ENCODE measurements at places on chromosomes 6 and 20. TPM values are rescaled to one million over a fixed set of nuclear protein-coding genes. Genes with fewer than 3 reads are reported as not detected.
A peak's percentile ranks its signal among the peaks of the same experiment; 100 is the strongest.

- peak; percentile 88 for DNase-seq
These were observed 163.2 kb upstream of the ZNF337 start for GRCh38 chr20:25859649-25860530.

CAPN11 gene
- total RNA-seq = 0.27 TPM

EPB41L1 gene
- total RNA-seq = 21.5 TPM

- DNase-seq = peak; percentile 86
These were observed 429 bp downstream of the AMD1 start for GRCh38 chr6:110874880-110875547.

- no peak for DNase-seq
These were observed 42.4 kb downstream of the ISM1 start for GRCh38 chr20:13263451-13263850.

- no peak for DNase-seq
These were observed 235.0 kb downstream of the CDC5L start for GRCh38 chr6:44622555-44622954.

- no peak for DNase-seq
These were observed 672.9 kb upstream of the MARCKS start for GRCh38 chr6:113184291-113184690.

GRCh38 chr20:37913567-37914366, 10.8 kb downstream of the VSTM2L start:
- no peak for DNase-seq

MOXD1 gene
- 3.1 TPM for total RNA-seq

- DNase-seq = peak; percentile 73
These were observed 18.5 kb downstream of the FRMD1 start for GRCh38 chr6:168060521-168060931.

DNA sequence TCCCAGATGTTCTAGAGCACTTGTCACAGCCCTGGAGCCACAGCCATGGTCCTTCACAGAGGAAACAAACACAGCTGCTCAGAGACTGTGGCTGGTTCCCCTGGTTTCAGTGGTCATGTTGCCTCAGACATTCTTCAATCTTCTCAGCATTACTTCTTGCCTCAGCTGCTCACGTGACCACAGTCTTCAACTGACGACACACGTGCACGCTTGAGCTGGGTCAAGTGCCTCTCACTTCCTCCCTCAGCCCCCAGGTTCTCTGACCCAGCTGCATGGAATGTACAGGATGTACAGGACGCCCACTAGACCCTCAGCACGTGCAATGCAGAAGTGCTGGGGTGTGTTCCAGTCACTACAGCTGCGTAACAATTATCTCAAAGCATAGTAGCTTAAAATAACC, 159.8 kb upstream of the GGTLC1 start:
- DNase-seq = no peak

GRCh38 chr6:129730477-129731165, 20.6 kb upstream of the ARHGAP18 start:
- DNase-seq = no peak

DNA sequence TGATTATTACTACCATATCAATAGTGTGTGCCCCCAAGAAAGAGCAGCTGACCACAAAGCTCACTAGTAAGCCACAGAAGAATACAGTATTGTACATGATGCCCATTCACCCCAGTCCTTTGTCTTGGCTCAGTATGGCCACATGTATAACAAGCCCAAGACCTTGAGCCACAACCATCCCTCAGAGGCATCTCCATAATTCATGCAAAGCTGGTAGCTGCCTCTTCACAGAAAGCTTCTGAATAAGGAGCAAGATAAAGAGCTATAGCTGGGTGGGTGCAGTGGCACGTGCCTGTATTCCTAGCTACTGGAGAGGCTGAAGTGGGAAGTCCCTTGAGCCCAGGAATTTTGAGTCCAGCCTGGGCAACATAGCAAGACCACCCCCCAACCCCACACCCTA, 4.8 kb upstream of the BTN1A1 start:
- no peak for DNase-seq

GRCh38 chr6:16773362-16773761, 12.1 kb upstream of the ATXN1 start:
- no peak for DNase-seq

SGK2 gene
- 1.1 TPM for total RNA-seq

GRCh38 chr6:139343052-139343750, 31.2 kb downstream of the CITED2 start:
- DNase-seq = no peak

DNA sequence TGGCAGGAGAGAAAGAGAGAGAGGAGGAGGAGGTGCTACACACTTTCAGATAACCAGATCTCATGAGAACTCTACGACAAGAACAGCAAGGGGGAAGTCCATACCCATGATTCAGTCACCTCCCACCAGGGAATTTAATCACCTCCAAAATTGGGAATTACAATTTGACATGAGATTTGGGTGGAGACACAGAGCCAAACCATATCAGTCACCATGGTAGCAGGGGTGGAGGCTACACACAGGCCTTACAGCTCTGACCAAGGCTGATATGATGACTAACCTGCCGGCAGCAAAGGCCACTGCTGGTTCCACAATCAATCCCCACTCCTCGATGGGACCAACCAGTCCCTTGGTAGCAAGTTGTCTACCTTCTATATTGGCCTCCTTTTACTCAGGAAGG, 13.6 kb upstream of the RBM24 start:
- DNase-seq = no peak

- peak; percentile 91 for DNase-seq
These were observed 8.2 kb upstream of the CEP250 start for GRCh38 chr20:35447082-35447789.

DNA sequence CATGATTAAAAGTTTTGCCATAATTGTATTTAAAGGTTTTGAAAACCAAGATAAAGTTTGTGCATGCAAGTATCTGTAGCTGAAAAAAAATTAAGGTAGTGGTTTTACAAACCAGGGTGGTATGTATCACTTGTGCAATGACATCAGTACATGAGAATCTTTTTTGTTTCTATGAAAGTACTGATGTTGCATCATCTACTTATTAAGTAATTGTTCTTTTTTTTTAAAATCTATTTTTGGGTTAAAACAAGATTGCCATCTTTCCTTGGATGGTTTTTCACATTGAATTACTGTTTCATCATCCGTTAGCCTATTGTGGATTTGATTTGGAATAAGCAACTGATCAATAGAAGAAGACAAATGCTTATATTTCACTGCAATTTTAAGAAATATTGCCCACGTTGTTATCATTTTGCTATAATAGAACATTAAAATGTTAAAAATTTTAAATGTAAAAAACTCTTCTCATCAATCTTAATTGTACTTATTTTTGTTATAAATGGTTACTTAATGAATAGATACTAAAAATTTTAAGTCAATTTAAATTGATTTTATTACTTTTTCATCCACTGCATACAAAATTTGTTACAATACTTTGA, 39.8 kb upstream of the TAGAP start:
- DNase-seq = no peak

CTCFL gene
- not detected for total RNA-seq

Measured in Right ventricle myocardium inferior (tissue), 1 donor.